ENCODE measurements at places on chromosomes 11 and 22.
A peak's percentile ranks its signal among the peaks of the same experiment; 100 is the strongest.

DNA sequence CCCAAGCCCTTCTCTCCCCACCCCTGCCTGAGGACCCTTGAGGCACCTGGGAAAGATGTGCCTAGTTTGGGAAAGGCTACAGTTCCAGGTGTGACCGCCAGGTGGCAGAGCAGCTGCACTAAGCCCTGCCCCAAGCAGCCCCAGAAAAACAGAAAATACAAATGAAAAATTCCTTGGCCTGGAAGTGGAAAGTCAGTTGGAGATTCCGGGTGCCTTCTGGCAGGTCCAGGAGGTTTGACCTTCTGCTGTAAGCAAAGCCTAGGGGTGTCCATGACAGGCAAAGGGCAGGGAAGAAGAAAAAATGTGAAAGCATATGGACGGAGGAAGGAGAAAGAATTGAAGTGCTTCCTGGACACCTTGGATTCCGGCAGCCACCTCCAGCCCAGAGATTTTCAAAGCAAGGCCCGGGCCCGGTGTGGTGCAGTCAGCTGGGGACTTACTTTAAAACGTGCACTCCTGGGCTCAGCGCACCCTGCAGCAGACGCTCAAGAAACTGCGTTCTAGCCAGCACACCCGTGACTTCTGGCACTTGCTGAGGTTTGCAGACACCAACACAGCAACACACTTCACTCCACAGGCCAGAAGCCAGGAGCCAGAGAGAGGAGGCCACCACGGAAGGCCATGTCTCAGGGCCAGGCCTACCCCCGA, 37.3 kb upstream of the SLC22A12 start:
- peak; percentile 88 for DNase-seq

GRCh38 chr11:68583041-68583446, 101.3 kb upstream of the GAL start:
- peak; percentile 38 for DNase-seq

- DNase-seq, result peak; percentile 39
Measured at GRCh38 chr11:92765965-92766371, 203.5 kb upstream of the MTNR1B start.

GRCh38 chr11:66287889-66288670, 863 bp downstream of the YIF1A start:
- peak; percentile 24 for DNase-seq

DNA sequence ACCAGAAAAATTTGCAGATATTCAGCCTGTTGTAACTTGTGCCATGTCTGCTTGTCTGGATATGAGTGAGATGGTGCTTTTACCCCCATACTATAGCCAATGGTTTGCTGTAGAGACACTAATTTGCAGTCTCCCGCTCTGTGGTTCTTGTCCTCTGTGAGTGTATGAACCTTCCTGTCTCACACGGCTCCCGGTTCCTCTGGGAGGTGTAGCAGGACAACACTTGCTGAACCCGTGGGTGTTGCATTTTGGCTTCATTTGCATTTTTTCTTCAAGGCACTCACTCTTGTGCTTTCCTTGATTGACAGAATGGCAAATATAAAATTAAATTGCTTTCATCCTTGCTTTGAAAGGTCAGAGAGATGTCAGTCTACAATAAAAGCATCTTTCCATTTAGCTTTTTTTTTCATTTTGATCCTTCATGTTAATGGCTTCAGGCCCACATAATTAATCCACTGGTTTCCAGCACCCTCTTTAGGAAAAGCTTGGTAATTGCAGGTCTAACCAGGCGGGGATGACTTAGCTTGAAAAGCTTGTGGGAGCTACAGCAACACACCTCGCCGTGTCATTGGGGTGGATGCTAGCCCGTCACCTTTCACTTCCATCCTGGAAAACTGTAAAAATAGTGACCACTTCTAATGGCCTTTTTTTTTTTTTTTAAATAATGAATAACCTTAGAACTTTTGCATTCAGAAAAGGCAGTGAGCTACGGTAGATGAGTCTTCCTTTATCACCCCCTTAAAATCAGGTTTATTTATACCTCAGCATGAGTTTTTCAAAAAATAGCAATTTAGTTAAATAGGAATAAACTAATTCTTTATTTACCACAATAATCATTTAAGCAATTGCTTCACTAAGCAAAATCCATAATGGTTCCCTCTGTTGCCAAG, 27.4 kb upstream of the ST14 start:
- peak; percentile 82 for DNase-seq

GRCh38 chr22:29454276-29454675, 15.9 kb downstream of the RFPL1 start:
- DNase-seq, result no peak

DNA sequence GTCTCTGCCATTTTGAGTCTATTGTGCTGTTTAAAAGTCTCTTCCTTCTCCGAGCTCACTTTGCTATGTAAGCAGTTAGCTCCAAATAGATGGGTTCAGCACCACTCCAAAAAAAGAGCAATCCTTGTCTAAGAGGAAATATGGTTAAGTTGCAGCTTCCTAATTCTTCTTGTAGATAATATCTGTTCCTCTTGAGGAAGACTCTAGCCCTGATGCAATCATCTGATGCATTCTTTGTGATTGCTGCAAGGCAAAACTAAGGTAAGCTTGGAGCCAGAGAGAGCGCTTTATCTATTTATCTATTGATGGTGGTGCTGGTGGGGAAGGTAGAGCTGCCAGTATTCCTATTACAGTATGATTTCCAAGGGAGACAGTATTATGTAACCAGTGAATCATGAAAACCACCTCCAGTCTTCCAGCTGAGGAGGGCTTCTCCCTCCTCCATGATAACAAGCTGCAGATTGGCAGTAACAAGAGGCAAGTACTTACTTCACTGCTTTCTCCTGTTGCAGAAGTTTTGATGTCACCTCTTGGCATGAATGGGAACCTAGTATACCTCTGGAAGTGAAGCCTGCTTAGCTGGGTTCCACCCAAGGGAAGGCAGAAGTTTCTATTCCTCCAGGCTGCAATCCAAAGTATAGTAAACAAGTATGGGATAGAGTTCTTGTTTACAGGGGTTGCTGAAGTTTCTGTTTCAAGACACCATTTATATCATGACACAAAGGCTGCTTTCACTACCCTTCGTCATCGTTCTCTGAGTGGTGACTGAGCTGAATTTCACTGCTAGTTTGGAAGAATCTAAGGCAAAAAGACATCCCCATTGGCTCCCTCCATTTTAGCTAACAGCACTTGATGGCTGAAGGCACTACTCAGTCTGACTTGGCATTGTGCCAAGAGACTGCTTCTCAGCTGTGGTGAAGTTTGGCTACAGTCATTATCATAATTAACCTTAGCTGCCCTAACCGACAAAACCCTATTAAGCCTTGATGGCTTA, 49.7 kb downstream of the FDX1 start:
- DNase-seq, result peak; percentile 56

DNA sequence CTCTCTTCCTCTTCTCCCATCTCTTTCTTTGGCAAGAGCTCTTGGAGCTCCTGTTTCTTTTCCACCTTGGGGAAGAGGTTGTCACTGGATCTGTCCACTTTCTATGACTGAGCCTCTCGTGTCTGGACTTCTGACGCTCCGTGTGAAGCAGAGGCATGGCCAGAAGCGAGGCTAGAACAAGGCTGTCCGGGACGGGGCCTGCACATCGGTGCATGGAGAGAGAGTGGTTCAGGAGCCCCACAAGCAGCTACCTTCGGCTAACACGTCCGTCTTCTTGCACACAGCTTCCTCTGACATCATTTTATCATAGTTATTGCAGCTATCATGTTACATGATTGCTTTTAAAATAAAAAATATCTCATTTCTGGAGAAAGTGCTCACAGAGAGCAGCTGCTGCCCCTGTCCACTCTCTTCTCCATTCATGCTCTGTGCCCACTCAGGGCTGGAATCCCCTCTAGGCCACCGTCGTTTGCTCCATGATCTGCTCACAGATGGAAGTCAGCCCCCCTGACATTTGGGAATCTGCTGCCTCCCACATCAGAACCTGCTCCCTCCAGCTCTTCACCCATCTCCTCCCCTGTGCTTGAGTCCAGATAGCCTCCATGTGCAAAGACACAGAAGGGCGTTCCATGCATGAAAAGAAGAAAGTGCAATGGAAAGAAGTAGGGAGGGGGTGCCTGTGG, 308.4 kb downstream of the NTM start:
- no peak for DNase-seq

DNA sequence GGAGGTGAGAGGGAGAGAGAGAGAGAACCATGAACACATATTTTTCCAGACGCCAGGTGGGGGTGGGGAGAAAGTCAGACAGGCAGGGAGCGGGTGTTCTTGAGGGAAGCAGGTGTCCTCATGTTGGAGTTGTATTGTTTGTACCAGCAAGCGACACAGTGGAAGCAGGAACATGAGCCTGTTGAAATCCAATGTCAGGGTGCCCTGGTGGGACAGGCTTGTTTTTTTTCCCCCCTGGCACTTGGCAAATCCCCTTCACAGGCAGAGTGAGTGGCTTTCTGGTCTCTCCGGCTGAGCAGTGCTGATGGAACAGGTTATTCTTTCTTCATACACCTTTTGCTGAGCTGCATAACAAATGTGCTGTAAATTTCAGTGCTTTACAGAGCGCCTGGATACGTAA, 125.6 kb downstream of the GRIK4 start:
- no peak for DNase-seq

GRCh38 chr22:49850959-49851802, 2.5 kb upstream of the ZBED4 start:
- DNase-seq, result no peak

GRCh38 chr22:45212992-45213751, 27.5 kb downstream of the KIAA0930 start:
- peak; percentile 77 for DNase-seq

- DNase-seq, result peak; percentile 63
Measured at GRCh38 chr11:122189229-122189628, 73.2 kb upstream of the BLID start.

DNA sequence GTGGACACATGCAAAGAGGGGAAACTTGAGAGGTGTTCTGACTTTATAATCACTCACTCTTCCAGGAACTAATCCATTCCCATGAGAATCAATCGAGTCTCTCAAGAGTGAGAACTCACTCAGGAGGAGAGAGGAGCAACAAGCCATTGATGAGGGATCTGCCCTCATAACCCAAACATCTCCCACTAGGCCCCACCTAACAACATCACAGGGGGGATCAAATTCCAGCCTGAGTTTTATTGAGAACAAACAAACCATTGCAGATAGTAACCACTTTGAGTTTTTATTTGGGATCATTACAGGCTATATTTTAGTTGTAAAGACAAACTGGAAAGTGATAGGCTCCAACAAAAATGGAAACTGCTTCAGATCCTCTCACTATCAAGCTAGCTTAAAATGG, 328.8 kb upstream of the CTSC start:
- DNase-seq, result no peak

DNA sequence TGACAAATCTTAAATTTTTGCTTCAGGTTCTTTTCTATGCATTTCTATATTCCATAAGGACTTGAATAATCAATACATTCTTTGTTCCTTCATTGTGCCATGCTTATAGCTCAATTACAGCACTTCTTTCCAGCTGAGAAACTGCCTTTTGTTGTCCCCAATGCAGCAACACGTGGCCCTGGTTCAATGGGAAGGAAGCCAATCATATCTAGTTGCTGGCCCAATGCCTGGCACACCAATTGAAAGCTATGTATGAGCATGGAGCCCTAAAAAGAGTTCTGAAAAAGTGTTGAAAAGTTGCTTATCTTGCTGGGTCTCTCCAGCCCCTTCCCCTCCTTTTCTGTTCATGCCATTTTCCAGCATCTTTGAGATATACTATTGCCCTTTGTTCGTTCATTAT, 448.0 kb upstream of the FAT3 start:
- DNase-seq, result no peak

GRCh38 chr11:66006891-66007176, 4.5 kb downstream of the BANF1 start:
- no peak for DNase-seq

DNA sequence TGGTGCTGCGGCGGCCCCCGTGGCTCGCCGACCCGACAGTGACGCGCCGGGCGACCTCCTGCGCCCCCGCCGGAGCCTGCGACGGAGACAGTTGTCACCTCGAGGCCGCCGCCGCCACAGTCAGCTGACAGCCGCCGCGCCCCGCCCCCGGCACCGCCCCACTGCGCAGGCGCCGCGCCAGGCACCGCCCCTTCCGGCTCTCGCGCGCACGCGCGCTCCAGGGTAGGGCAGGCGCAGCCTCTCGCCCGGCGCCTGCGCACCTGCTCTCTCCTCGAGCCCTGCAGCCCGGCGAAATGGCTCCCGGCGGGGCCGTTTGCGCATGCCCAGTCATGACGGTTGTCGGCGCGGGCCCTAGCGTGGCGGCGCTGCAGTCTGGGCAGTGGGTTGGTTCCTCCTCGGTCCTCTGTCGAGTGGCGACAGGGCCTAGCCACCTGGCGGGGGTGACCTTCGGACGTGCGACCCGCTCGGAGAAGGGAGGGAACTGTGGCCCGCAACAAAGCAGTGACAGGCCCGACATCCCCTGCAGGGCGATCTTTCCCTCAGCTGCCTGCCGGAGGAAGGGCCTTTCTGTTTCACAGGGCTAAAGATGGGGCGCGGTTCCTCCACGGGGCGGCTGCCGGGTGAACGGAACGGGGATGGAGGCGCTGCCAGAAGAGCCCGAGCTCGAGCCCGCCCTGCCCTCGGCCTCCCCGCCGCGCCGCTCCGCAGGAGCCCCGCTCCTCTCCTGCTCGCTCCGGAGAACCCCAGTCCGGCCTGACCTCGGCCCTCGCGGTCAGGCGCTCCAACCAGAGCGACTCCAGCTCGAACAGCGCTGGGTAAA, at the start of gene TOLLIP:
Gene TOLLIP, minus strand, starts transcription at position 135 of the 820 bp plus-strand sequence. Its CDS starts 134 bp downstream, at position 1.
- DNase-seq, result peak; percentile 100

DNA sequence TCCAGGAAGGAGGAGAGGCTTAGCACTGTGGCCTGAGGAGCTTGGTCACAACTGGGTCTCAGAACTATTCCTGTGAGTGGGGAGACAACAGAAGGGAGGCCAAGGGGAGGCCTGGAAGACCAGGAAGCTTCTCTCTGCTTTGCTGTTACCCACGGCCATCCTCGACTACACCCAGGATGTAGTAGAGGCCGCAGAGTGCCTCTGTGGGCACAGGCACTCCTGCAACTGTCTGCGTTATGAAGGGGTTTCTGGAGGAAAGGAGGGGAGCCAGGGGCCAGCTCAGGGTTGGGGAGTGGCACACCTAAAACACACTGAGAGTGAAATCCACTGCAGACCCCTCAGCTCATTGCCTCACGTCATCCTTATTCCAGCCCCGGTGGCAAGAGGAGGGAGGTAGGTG, 3.8 kb upstream of the MFRP start:
- DNase-seq, result no peak

- DNase-seq, result peak; percentile 75
Measured at GRCh38 chr11:59158206-59159068, 13.5 kb upstream of the DTX4 start.

DNA sequence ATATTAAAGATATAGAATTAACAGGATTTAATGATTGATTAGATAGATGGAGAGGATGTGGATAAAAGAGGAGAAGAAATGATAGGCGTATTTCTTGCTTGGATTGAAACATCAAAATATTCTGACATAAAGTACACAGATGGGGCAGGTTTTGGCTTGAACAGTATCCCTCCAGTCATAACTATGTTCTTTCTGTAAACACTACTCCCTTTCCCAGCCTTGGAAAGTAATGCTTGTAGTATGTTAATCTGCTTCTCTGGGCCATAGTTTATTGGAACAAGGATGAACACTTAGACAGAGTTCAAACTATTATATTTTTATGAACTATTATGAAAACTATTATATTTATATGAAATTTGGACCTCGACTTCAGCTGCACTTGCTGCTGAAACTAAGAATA, 419.2 kb downstream of the AASDHPPT start:
- no peak for DNase-seq

- no peak for DNase-seq
Measured at GRCh38 chr11:2903672-2904011, 18.1 kb upstream of the CDKN1C start.

All from GM03348 (cell line).